WTC11 (cell line): ENCODE measurements at places on chromosomes 12 and 14. TPM values are rescaled to one million over a fixed set of nuclear protein-coding genes. Genes with fewer than 3 reads are reported as not detected.

DNA sequence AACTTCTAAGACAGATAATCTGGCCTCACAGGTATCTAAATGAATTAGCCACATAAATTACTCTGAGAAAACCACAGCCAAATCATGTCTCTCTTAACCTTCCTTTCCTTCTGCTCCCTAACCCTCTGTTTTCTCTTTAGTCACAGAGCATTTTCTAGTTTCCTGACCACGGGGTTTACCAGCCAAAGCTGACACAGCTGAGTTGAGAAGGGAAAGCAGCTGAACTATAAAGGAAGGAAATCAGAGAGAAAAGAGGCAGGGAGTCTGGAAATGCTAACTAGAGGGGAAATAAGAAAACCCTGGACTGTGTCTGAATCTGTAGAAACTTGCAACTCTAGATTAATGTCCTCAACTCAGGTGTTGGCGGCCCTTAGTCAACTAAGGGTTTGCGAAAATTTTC is 24.4 kb downstream of the ANKS1B start:
- no peaks in the 10 kb centered on the region for H3K36me3 ChIP-seq
- no peaks in the 10 kb centered on the region for H3K27me3 ChIP-seq
- H3K27ac ChIP-seq: no peak overlapping the region
- no peak for DNase-seq

GRCh38 chr12:53701518-53702264 is 25.6 kb downstream of the CALCOCO1 start:
- no peak overlapping the region for H3K4me3 ChIP-seq

DNA sequence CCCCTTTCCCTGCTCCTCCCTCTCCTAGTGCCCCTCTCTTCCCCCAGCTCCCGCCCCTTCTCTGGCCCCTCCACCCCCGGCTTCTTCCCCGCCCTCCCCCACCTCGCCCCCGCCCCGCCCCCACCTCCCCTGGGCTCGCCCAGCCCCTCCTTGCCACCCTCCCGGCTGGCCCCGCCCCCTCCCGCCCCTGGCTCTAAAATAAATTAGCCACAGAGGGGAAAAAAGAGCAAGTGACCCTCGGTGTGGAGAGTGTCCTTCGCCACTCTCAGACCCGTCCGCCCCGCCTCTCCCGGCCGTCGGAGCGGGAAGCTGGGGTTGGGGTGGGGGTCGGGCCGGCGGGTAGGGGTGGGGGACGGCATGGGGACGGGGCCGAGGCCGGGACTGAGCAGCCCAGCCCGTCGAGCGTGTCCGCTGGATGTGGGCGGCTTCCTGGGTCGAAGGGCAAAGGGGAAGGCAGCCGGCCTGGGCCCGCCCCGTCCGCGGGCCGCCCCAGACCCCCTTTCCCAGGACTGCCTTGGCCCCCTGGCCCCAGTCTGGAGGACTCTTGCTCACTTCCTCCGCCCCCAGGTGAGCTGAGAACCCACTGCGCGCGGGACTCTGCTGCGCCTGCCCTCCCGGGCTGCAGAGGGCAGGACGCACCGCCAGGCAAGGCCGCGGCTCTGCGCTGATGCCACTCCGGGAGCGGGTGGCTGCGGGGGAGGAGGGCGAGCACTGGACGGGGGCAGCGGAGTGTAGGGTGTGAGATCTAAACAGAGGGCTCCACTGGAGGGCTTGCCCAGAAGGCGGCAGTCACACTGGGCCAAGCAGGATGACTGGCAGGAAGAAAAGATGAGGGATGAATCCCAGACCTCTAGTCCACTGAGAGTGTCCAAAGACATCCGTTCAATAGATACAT is 570 bp upstream of the FIGNL2 start:
- DNase-seq: peak; percentile 62
- H3K36me3 ChIP-seq: no peaks in the 10 kb centered on the region
- H3K4me3 ChIP-seq: peak overlapping the region; percentile 60
- no peak overlapping the region for H3K27ac ChIP-seq
- peaks cover 68% of the 10 kb centered on the region for H3K27me3 ChIP-seq

DNA sequence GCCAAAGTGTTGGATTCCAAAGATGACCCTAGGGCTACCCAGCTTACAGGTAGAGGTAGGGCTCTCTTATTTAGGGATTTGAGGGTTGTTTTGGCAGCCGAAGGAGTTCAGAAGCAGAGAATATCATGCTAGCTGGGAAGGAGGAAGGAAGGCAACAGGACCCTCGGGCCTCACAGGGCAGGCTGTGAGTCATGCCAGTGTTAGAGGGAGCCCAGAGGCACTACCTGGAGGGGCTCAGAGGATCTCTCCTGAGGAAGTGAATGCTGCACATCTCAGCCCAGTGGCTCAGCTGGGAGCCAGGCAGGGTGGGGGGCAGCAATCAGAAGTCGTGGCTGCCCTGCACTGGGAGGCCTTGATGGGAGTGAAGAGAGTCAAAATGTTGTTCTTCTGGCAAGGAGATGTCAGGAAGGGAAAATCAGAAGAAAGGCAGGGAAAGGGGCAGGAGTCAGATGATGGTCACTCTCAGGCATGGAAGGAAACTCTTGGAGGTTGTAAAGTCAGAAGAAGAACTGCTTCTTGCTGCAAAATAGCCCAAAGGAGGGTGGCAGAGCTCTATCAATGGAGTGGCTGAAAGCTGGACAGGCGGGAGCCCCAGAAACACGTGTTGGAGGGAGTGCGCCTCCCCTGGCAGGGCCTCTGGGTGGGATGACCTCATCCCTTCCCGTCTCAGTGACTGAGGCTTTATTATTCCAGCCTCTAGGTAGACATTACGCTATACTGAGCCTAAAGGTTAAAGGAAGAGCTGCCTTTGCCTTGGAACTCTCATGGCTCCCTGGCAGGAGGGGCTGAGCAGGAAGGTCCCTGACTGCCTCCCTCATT is 141.3 kb downstream of the SMOC1 start:
- DNase-seq: no peak
- H3K27ac ChIP-seq: no peak overlapping the region
- H3K36me3 ChIP-seq: no peaks in the 10 kb centered on the region
- H3K27me3 ChIP-seq: no peaks in the 10 kb centered on the region; the same call in 1 of the 2 replicates
- no peak overlapping the region for H3K4me3 ChIP-seq

DNA sequence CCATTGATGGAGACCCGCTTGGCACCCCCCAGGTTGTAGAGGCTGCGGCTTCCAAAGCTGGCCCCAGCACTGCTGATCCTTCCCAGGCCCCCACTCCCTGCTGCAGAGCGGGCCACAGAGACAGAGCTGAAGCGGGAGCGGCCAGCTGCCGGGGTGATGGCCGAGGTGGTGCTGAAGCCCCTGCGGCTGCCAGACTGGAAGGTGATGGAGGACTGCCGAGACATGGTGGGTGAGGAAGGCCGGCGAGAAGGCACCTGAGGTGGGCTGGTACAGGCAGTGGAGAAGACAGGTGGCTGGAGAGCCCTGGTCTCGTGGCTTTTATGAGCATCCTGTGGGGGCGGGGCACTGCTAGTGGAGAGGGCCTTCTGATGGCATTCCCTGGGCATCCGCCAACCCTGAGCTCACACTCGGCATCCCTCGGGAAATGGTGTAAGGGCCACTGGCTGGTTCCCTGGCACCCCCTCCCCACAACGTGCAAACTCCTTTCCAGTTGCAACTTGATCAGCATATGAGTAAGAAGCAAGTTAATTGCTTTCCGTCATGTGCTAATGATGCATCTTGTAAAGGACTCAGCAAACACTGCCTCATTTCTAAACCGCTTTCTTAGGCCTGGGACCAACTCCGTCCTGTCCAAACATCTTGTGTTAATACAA is at the start of gene KRT75:
Gene KRT75, minus strand, starts transcription at position 291 of the 653 bp plus-strand sequence. Its CDS starts 67 bp downstream, at position 224.
- no peak within 1 kb of the TSS for H3K4me3 ChIP-seq
- no peak within 1 kb of the TSS for H3K27ac ChIP-seq
- no peaks in the 10 kb centered on the region for H3K27me3 ChIP-seq
- no peaks in the 10 kb centered on the region for H3K36me3 ChIP-seq

DNA sequence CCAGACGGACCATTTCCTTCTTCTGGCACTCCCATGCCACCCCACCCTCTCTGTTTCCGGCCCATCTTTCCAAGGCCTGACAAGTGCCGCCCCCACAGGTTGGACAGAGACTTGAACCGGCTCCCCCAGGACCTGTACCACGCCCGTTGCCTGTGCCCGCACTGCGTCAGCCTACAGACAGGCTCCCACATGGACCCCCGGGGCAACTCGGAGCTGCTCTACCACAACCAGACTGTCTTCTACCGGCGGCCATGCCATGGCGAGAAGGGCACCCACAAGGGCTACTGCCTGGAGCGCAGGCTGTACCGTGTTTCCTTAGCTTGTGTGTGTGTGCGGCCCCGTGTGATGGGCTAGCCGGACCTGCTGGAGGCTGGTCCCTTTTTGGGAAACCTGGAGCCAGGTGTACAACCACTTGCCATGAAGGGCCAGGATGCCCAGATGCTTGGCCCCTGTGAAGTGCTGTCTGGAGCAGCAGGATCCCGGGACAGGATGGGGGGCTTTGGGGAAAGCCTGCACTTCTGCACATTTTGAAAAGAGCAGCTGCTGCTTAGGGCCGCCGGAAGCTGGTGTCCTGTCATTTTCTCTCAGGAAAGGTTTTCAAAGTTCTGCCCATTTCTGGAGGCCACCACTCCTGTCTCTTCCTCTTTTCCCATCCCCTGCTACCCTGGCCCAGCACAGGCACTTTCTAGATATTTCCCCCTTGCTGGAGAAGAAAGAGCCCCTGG is 1.2 kb upstream of the CMTM5 start:
- peaks cover 11% of the 10 kb centered on the region for H3K4me1 ChIP-seq
- H3K36me3 ChIP-seq: no peaks in the 10 kb centered on the region
- H3K27ac ChIP-seq: no peak overlapping the region
- H3K4me3 ChIP-seq: no peak overlapping the region
- no peak for DNase-seq

DNA sequence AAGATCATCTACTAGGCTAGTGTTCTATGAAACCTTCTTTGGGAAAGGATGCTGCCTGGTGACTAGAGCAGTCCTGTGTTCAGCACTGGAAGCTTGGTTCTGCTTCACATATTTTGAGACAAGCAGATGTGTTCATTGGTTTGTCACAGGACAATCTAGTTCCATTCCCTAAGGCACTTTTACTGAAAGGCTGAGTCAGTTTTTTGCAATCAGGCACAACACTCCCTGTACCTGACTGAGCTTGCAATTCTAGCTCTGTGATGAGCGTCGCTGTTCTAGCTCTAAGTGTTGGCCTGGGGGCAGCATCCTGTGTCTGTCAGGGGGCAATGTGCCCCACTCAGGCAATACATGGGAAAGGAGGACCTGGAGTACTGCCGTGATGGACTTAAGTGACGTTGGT is 144.4 kb downstream of the CAND1 start:
- no peaks in the 10 kb centered on the region for H3K36me3 ChIP-seq
- H3K27me3 ChIP-seq: no peaks in the 10 kb centered on the region; the same call in 1 of the 2 replicates
- DNase-seq: no peak
- H3K4me3 ChIP-seq: no peak overlapping the region

DNA sequence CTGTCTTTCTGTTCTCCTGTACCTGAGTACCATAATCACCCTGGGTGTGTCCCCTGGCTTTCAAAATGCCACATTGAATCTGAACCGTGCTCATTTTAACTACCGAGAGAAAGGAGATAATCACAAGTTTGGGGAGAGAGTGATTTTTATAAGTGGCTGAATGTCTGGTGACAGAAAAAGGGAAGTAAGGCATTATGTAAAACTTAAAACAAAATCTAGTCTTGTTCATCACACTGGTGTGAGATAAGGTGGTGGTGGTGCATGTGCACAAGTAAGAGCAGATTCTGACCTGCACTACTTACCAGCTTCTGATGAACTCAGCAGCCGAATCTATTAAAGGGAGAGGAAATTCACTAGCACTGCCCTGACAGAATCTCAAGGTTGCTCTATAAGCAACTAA is 56.3 kb downstream of the SPPL3 start:
- no peak overlapping the region for H3K4me3 ChIP-seq
- H3K36me3 ChIP-seq: no peaks in the 10 kb centered on the region
- H3K27me3 ChIP-seq: no peaks in the 10 kb centered on the region
- H3K27ac ChIP-seq: 0 out of 2 replicates have a peak overlapping the region, but pooled peaks have one; percentile 44
- peaks cover 18% of the 10 kb centered on the region for H3K4me1 ChIP-seq

- H3K4me3 ChIP-seq: no peak overlapping the region
- H3K27ac ChIP-seq: no peak overlapping the region
- H3K4me1 ChIP-seq: no peaks in the 10 kb centered on the region
- peaks cover 2% of the 10 kb centered on the region; the same call in 1 of the 2 replicates for H3K27me3 ChIP-seq
- peaks cover 61% of the 10 kb centered on the region for H3K36me3 ChIP-seq
- no peak for DNase-seq
These were observed 1025.7 kb upstream of the TMEM132C start for GRCh38 chr12:127241072-127241817.

DNA sequence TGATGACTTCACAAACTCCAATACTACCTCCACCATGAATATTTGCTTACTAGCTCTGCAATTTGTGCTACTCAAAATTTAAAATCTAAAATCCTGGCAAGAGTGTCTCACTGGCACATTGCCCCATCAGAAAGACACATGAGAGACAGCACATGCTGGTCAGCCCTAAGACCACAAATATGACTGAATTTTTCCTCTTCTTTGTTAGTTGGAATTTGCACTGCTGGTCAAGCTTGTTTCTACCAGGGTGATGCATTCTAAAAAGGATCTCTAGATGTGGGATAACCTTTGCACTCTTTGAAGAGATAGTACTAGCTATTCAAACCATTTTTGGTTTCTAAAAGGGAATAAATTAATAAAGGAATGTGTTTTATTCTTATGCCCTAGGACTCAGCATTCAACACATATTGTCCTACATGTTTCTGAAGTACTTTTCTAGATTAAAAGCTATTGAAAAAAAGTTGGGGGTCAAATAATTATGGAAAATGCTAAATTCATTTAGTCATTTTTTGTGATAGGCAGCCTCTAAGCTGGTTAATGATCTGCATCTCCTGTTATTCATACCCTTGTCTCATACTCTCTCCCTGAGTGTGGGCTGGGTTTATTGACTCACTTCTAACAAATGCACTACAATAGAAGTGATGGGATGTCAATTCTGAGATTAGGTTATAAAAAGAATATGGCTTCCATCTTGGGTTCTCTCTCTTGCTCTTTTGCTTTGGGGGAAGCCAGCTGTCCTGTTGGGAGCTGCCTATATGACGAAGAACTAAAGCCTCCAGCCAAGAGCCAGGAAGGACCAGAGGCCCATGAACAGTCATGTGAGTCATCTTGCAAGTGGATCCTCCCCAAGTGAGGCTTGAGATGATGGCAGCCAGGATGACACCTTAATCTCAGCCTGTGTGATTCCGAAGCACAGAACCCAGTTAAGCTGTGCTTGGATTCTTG is 211.5 kb upstream of the CRY1 start:
- no peaks in the 10 kb centered on the region for H3K36me3 ChIP-seq
- DNase-seq: no peak
- H3K27ac ChIP-seq: no peak overlapping the region

DNA sequence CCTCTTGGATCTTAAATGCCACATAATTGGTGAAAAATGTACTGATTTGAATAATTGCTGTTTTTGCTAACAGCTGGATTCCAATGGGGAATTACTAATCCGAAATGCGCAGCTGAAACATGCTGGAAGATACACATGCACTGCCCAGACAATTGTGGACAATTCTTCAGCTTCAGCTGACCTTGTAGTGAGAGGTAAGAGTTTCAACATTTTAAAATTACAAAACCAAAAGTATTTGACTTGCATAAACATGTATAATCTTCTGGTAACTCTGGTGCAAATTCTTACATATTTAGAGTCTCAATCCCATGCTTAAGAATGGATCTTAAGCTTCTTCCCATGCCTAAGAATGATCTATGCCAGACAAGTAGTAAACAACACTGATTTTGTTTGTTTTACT is 229.1 kb upstream of the PDZRN4 start:
- no peaks in the 10 kb centered on the region for H3K36me3 ChIP-seq
- peak overlapping the region; percentile 48; the same call in 1 of the 2 replicates for H3K27ac ChIP-seq
- no peaks in the 10 kb centered on the region for H3K27me3 ChIP-seq
- H3K4me3 ChIP-seq: no peak overlapping the region

Gene GALNT8
- 6.0 to 8.8 TPM (median 7.2 TPM) in 3 replicates for total RNA-seq

Gene COX8C
- not detected in 3 replicates for total RNA-seq
